ENCODE measurements at places on chromosomes 12 and 14. TPM values are rescaled to one million over a fixed set of nuclear protein-coding genes. Genes with fewer than 3 reads are reported as not detected.

KCNA5 gene
- not detected for total RNA-seq

C14orf119 gene
- 52.5 TPM for total RNA-seq

TAOK3 gene
- 38.9 TPM for total RNA-seq

DIO2 gene
- 0.13 TPM for total RNA-seq

C12orf42 gene
- total RNA-seq: not detected

PLEK2 gene
- 10.4 TPM for total RNA-seq

CAPZA3 gene
- total RNA-seq: not detected

NRL gene
- total RNA-seq: 0.56 TPM

LHX5 gene
- not detected for total RNA-seq

BDKRB2 gene
- total RNA-seq: not detected

PRH2 gene
- not detected for total RNA-seq

SLC25A21 gene
- total RNA-seq: 2.2 TPM

SAMD15 gene
- 1.8 TPM for total RNA-seq

INSM2 gene
- total RNA-seq: not detected

PIP4K2C gene
- 11.8 TPM for total RNA-seq

Data from pulmonary artery endothelial cell (primary cell).